ENCODE measurements at places on chromosomes 1 and 21.

DNA sequence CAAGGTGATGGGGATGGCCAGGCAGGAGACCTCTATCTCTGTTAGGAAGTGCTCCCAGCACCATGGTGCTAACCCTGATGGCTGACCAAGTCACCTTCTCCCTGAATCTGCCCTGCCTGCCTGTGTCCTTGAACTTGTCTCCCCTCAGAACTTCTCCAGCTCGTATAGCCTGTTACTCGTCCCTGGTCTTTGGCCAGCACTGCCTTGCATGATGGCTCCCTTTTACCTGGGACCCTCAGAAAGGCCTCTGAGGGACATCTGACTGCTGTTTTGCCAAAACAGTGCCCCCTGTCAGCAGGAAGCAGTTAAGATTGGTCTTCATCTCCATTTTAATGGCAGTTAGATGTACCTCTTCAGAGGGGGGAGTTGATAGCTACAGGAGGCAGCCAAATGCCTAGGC is 148.3 kb downstream of the RHOU start:
- no peak for DNase-seq

DNA sequence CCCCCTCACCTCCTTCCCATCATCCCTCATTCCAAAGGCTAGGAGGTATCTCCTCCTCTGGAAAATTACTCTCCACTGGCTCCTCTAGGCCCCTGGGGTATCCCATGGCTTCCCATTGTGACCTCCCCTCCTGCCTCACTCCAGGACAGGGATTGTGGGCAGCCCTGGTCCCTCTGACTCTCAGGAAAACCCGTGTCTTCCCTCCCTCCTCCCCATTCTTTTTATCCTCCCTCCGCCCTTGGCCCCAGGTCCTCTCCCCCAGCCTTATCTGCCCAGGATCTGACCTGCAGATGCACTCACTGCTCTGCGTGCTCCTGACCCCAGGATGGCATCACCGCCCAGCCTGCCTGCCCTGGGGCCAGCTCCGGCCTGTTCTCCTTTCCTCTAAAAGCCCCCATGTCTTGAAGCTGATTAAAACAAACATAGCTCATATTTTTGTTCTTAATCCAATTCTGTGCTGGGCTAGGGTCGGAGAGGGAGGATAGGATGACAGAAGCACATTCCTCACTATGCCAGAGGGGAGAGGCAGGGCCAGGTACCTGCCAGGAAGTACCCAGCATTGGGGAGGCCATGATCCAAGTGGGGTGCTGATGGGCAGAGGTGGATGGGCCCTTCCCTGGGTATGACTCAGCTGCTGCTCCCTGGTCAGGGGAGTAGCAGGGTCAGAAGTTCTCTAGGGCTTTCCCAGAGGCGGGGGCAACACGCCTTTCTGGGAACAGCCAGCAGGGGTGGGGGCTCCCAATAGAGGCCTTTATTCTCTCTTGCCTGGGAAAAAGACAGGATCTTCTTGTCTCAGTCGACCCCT is 13.8 kb upstream of the UBL4B start:
- DNase-seq, result no peak

DNA sequence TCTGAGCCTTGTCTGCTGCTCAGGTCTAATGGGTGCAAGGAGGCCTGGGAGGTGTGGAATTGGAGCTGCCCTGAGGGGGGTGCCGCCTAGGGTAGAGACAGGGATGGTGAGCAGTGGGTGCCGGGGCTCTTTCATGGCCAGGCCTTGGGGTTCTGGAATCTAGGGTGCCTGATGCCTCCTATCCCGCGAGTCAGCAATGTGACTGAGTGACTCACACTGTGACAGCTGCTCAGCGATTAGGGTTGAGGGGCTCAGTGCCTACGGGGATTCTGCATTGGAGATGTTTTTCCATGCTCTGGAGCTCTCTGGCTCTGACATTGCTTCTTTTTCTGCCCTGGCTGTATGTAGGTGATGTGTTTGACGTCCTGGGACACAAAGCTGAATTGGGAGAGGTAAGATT is 16.8 kb downstream of the ATP8B2 start:
- DNase-seq, result no peak

DNA sequence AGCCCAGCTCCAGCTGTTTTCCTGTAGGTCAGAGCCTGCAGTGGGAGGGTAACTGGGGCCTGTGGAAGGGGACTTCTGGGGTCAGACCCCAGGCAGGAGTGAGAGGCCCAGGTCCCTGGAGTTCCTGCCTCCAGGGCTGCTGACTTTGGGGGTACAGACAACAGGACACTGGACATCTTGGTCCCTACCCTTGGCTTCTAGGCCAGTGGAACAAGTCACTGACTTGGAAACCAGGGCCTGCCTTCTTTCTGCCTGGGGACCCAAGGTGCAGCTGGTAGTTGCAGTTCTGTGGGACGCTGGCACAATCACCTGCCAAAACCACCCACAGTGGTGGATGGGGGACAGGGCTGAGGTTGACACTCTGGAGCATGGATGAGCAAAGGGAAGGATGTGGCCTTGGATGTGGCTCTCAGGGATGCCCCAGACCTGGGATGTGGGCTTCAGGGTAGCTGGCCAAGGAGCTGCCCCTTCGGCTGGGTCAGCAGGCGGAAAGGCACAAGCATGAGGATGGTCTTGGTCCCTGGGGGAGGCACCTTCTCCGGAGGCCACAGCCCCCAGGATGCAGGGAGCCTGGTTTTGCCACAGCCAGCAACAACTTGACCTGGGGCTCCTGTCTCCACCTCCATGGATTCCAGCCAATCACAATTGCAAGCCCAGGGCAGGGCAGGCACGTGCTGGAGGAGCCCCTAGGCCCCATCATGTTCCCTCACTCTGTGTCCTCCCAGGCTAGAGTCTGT is 5.8 kb downstream of the JMJD4 start:
- no peak for DNase-seq

DNA sequence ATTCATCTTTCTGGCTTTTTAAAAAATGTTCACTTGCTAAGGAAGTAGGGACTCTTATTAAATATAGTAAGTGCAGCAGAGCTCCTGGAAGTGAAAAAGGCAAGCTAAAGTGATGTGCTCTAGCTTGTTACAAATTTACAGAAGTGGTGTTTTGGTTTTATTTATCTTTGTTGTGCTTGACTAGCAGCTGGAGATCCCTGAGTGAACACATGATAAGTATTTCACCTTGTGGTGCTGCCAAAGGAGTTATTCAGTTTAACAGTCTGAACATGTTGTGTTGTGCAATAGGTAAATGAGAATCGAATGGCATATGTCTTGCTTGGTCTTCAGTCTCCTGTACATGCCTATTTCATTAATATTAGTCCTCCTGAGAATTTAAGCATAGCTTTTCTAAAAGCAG is 315.7 kb downstream of the TPR start:
- no peak for DNase-seq

DNA sequence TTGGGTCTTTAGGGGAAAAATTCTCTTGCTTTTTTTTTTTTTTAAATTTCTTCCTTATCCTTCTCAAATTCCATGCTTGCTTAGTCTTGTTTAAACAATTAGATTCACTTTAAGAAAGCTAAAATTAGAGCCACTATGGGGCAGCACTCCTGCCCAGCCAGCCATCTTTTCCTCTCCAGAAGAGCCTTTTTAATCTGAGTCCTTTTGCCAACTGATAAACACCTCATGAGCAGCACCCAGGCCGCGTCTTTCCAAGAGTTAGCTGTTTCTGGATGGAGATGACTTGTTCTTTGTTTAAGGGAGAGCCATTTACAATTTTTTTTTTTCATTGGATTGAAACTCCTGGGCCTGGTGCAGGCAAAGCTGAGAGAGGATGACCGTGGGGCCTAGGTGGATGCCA is 53.3 kb upstream of the TSPAN2 start:
- no peak for DNase-seq

GRCh38 chr1:40692429-40692895 is 958 bp downstream of the NFYC start:
- DNase-seq, result no peak

- DNase-seq, result no peak
Observed at GRCh38 chr1:29465755-29466154, 229.4 kb downstream of the PTPRU start.

DNA sequence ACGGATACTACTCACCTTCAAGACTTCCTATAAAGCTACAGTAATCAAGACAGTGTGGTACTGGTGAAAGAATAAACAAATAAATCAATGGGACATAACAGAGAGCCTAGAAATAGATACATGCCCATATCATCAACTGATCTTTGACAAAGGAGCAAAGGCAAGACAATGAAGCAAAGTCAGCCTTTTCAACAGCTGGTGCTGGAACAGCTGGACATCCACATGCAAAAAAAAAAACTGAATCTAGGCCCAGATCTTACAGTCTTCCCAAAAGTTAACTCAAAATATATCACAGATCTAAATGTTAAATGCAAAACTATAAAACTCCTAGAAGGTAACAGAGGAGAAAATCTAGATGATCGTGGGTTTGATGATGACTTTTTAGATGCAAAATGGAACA is 170.3 kb downstream of the MIS18A start:
- no peak for DNase-seq

DNA sequence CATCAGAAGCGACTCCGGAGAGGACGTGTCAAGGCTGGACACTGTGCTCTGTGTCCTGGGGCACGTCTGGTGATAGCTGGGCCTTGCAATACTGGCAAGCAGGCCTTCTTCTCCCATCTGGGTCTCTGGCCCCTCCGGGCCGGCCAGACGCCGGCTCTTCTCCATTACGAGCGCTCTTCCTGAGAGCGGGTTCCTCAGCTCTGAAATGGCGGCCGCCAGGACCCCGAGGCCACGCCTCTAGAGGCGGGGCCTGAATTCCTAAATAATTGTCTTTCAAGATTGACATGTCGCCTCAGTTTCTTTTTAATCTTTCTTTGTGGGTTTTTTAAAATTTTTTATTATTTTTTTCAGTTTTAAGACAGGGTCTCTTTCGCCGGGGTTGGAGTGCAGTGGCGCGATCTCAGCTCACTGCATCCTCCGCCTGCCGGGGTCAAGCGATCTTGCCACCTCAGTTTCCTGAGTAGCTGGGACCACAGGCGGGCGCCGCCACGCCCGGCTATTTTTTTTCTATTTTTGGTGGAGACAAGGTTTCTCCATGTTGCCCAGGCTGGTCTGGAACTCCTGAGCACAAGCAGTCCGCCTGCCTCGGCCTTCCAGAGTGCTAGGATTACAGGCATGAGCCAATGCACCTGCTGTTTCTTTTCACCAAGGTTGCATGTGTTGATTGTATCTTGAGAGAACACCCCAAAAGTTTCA is 9.2 kb downstream of the RNF2 start:
- no peak for DNase-seq

DNA sequence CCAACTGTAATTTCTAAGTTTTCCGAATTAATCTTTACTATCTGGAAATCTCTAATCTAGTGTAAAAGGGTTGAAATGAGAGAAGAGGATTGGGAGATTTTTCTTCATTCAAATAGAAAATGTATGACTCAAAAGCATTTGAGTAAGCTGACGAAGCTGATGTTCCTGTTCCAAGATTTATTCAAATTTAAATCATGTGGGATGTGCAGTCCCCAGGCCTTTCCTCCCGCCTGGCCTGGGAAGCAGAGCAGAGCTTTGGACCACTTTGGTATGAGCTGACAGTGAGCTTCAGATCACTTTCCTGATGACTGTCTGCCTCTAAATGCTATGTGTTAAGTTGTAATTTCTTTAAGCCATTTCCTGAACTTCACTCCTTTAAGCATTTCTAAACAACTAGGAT is 192.0 kb downstream of the DHRS3 start:
- DNase-seq, result no peak

- no peak for DNase-seq
Observed at GRCh38 chr1:24266398-24266941, 52.7 kb upstream of the GRHL3 start.

All from stimulated activated CD4-positive, alpha-beta T cell treated with anti-CD3 and anti-CD28 coated beads, Interleukin-12 subunit alpha, Interleukin-12 subunit beta, amount 100 ng/mL, for 4 hours (primary cell).